ENCODE measurements at places on chromosomes 6 and 20.
A peak's percentile ranks its signal among the peaks of the same experiment; 100 is the strongest.

- DNase-seq: peak; percentile 9
Observed at GRCh38 chr6:168022488-168023321, 25.2 kb downstream of the KIF25 start.

- no peak for DNase-seq
Observed at GRCh38 chr6:73204252-73204651, 21.0 kb downstream of the KHDC1L start.

DNA sequence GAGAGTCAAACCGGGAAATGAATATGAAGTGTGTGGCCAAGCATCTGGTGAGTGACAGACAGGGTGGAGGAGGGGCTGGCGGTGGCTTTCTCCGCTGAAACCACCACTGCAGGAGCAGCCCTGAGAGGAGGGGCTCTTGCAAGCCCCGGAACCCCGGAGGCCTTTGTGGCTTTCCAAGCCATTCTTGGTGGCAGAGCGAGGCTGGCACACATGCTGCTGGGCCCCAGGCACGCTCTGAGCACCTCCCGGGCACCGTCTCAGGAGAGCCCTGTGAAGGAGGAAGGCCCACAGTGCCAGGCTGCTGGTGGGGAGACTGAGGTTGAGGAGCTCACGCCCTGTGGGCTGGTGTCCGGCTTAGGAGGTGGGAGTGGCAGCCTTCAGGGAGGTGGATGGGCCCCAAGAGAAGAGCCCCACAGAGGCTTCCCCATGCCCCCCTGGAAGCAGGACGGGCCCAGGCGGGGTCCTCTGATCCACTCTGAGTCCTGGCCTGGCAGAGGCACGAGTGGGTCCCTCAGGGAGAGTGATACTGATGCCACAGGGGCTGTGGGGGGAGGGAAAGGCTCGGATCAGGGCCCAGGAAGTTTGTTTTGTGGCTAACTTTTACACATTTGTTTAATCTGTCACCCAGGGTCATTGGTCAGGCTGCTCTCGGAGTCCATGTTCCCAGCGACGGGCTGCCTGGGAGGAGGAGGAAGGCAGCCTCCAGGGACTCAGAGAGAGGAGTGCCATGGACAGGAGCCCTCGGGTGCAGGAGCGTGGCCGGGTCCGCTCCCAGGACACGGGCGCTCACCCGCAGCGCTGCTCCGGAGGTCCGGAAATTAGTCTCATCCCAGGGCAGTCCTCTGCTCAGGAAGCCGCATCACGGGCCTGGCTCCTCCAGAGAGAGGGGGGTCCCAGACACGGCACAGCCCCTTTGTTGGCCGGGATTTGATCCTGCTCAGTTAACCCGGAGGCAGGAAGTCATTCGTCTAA is 170.7 kb downstream of the ERMARD start:
- DNase-seq: peak; percentile 87

DNA sequence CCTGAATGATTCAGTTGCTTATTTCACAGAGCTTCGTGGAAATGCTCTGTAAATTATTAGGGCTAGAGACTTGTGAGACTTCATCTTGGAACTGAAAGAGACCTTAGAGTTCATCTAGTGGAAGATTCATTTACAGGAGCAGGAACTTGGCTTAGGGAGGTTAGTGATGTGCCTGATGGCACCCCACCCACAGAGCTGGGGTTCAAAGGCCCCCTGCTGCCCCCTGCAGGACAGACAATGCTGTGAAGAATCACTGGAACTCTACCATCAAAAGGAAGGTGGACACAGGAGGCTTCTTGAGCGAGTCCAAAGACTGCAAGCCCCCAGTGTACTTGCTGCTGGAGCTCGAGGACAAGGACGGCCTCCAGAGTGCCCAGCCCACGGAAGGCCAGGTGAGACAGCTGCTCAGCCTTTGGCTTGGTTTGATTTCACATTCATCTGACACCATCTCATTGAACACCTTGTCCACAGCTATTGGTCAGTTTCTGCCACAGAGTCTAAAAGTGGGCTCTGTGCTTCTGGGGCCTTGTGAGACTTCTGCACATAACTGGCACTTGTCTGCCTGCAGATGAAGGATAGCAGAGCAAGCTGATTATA is 25.1 kb downstream of the MYBL2 start:
- DNase-seq: no peak

- no peak for DNase-seq
Observed at GRCh38 chr20:64162239-64162910, 1.9 kb upstream of the MYT1 start.

DNA sequence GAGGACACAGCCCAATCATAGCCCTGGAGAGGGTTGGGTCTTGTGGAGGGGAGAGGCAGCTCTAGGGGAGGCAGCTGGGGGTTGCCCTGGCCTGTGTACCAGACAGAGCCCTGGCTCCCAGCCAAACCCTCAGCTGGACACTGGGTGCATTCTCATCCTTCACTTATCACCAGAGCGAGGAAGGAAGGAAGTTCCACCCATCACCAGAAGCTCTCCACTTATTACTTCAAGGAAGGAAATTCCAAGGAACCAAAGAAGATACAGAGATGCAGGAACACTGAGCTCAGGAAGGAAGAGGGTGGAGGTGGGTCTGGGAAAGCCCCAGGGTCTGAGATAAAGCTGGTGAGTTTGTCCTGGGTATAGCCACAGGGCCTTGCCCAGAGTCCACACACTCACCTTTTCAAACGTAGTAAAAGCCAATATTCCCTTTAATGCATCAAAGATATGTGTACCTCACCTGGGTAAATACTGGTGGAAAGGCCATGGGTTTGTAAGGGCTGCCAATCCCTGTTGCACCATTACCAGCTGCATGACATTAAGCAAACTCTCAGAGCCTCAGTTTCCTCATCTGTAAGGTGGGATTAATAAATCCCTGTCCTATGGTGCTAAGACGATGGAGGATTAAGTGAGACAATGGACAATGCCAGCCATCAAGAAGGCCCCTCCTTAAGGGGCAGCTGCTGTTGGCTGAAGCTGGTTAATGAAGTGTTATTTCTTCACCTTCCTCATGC is 109.7 kb upstream of the NAA20 start:
- no peak for DNase-seq

DNA sequence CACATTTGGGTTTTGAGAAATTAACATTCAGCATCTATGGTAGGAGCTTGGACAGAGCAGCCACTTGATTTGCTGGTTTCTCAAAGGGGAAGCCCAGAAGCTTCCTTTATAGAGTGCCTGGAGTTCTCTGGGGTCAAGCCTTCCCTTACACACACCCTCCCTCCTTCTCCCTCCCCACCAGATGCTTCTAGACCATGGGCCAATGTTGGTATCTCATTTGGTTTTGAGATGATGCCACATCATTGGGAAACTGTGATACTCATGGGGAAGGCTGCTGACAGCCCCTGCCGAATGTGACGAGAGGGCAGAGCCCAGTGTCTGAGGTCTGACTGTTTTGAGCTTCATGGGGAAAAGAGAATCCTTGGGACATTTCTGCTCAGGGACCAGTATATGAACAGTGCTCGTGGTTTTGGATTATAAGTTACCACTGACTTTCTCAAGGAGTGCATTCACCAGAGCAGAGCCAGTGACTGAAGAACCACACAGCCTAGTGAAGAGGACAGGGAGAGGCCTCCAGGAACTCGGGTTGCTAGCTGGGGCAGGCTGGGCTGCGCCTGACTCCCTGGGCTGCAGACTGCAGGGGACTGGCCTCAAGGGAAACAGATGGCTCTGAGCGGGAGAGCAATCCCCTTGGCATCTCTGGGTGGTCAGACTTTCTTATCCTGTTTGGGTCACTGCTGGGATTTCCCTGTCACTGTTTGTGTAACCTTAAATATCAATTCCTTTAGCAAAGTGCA is 46.4 kb upstream of the CST5 start:
- DNase-seq: peak; percentile 46

GRCh38 chr20:48070991-48071652 is 285.8 kb upstream of the SULF2 start:
- no peak for DNase-seq

GRCh38 chr20:6884114-6884513 is 116.6 kb downstream of the BMP2 start:
- no peak for DNase-seq

DNA sequence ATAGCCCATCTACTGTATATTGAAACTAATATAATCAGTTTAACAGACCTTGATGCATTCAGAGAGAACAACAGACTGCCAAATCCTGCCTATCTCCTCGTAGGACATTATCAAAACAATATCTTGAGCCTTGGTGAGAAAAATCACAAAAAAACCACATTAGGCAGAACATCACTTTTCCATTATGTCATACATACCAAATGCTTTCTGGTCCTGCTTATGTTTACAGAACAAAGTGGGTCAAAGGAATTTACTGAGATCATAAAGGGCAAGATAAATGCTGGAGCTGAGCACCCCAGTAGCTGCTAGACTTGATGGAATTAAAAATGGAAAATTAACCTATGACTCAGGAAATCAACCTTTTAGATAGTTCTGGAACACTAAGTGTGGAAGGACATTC is 195.3 kb upstream of the KCNK16 start:
- DNase-seq: no peak

GRCh38 chr6:30450909-30451841 is 38.1 kb upstream of the HLA-E start:
- peak; percentile 49 for DNase-seq

GRCh38 chr20:47764154-47764733 is 21.0 kb downstream of the SULF2 start:
- no peak for DNase-seq

DNA sequence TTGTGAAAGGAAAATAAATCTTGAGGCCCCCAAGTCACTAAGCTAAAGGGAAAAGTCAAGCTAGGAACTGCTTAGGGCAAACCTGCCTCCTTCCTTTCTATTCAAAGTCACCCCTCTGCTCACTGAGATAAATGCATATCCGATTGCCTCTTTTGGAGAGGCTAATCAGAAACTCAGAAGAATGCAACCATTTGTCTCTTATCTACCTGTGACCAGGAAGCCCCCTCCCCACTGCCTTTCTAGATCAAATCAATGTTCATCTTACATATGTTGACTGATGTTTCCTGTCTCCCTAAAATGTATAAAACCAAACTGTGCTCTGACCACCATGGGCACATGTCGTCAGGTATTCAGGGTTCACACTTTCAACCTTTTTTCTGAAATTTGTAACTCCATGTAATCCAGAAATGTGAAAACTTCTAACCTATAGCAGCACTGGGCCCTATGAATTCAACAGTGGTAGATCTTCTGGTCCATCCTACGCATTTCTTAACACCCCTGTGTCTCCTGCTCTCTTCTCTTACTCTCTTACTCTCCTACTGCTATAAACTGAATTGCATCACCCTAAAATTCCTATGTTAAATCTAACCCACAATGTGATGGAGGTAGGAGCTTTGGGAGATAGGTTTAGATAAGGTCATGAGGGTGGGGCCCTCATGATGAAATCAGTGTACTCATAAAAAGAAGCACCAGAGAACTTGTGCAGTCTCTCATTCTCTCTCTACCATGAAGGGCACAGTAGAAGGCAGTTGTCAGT is 89.3 kb downstream of the EPB41L2 start:
- DNase-seq: no peak

DNA sequence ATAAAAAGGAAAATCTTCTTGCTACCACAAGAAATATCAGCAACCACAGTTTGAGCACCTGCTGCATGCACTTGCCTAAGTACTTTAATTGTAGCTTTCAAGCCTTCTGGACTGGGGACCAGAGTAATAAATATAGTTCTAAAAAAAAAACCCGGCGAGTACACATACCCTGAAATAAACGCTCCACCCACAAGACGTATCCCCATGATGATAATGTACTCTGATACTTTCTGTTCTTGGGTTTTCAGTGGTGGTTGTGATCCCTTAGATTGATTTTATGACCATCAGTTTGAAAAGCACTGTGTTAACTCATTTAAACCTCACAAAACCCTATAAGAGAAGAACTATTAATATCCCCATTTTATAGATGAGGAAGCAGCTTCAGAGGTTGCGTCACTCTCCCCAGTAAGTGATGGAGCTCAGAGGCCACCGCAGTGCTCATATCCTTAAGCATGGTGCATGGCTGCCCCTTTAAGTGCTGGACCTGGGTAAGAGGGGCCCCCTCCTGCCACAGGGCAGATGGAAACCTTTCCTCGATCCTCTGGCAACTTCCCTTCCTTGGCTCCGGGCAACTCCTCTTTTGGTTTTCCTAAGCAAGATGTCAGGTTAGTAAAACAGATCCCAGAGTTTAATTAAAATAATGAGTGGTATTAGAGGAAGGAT is 67.3 kb downstream of the KCNB1 start:
- no peak for DNase-seq

- no peak for DNase-seq
Observed at GRCh38 chr6:20810727-20811108, 276.5 kb downstream of the CDKAL1 start.

GRCh38 chr6:473768-474452 is 82.4 kb downstream of the IRF4 start:
- no peak for DNase-seq

DNA sequence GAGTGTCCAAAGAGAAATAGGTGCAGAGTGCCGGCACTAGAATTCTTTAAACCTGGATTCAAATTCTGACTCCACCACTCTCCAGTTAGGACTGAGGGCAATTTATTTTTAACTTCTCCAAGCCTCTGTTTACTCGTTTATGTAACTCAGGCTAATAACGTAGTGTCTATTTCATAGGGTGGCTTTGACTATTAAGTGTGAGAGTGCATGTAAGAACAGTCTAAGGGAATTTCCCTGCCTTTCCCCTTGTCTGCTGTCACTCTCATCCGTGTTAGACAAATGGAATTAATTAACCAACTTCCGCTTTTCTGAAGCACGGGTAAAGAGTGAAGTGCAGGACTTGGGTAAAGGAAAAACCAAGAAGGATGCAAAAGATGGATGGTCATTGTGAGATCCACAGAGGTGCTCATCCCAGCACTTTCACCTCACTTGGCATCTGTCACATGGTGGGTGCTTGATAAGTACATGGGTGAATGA is 4.1 kb upstream of the ZKSCAN8 start:
- no peak for DNase-seq

DNA sequence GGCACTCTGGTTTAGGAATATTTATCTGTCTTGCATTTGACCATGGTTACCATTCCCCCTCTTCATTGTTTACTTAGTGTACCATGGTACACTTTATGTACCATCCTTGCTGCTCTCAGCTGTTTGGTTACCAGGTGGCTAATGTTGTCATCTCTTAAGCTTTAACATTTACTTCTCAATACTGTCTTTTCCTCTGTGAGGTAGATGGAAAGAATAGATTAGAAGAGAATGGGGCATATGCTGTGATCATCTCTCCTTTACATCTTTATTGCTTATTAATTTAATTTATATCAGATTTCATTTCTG is 109.2 kb downstream of the NCOA3 start:
- no peak for DNase-seq

DNA sequence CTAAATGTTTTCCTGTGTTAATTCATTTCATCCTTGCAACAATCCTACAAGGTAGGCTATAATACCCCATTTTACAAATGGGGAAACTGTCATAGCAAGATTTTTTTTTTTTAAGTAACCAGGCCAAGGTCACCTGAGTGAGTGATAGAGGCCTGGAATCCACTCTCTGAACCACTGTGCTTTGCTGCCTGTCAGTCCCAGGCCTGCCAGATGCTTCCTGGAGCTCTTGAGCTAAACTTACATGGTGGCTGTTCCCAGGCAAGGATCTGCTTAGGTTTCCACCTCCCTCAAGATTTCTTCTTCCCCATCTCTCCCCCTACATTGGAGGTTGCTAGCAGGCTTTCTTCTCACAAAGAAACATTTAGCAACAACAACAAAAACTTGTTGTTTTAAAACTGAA is 32.7 kb upstream of the RNF8 start:
- DNase-seq: no peak
